RPMI7951 (cell line): ENCODE measurements at places on chromosomes 3 and 15.

GRCh38 chr3:114606336-114606735, 312.5 kb downstream of the TIGIT start:
- no peak for DNase-seq

- no peak for DNase-seq
Observed at GRCh38 chr15:101108791-101109190, 143.1 kb downstream of the CHSY1 start.

GRCh38 chr3:184737641-184738505, 26.0 kb upstream of the MAGEF1 start:
- DNase-seq: peak; percentile 47

GRCh38 chr15:43895586-43895985, 68.8 kb downstream of the WDR76 start:
- no peak for DNase-seq
